ENCODE measurements at places on chromosomes 5 and 9.

- no peak for DNase-seq
Observed at GRCh38 chr5:95631255-95631958, 11.5 kb downstream of the GPR150 start.

- DNase-seq: peak; percentile 46
Observed at GRCh38 chr9:87498811-87499360, 1.2 kb downstream of the DAPK1 start.

- no peak for DNase-seq
Observed at GRCh38 chr5:43664501-43665040, 61.6 kb downstream of the NNT start.

- no peak for DNase-seq
Observed at GRCh38 chr5:17766031-17766430, 131.8 kb downstream of the TAF11L14 start.

DNA sequence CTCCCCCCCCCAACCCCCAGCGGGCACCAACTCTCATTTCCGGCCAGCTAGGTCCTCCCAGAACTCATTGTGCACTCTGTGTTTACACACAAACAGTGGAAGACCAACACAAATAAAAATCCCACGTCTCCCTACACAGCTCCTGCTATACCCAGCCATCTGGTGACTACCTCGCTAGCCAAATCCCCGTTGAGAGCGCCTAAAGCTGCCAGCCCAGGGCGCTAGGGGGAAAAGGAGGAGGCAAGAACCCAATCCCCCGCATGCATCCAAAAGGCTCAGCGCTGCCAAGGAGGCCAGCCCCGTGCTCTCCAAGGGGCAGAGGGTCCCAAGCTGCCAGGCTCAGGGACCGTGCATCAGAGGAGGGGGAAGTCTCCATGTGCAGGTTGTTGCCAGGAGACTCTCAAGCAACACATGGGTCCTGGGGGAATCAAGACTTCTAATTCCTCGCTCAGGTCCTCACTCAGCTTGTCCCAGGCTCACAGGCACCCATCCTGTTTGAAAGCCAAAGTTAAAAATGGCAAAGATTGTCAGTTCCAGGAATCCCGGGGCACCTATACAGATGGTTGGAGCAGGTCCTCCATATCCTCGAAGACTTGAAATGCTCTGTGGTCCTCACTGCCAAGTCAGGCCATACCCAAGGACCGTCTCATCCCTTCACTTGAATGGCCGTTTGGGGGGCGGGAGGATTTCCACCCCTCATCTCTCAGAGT is 2.7 kb downstream of the ASTN2 start:
- peak; percentile 68 for DNase-seq

DNA sequence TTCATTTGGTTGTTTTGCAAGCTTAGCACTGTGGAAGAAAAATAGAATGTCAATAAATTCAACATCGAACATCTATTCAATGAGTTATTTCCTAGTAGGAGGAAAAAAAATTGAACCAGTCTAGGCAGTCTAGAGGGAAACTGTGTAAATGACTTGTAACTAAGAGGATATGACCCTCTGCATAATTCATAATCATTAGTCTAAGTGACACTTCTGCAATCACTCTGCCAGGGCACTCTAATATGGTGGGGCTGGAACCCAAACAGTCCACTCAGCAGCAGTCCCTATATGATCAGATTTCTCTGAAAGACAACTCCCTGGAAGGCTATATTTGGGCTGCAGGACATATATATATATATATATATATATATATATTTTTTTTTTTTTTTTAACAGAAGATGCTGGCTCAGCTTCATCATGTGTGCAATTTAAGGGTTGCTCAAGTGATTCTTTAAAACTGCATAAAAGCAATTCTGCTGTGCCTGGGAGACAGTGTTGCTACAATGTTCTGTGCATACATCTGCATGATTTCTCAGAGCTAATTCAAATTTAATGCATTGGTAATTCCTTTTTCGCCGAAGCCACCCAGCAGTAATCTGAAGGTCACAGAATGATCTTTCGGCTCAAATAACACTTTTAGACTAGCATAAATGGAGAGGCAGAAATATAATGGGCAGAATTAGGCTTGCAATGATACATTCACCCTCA is 482.1 kb upstream of the ZNF608 start:
- DNase-seq: no peak

DNA sequence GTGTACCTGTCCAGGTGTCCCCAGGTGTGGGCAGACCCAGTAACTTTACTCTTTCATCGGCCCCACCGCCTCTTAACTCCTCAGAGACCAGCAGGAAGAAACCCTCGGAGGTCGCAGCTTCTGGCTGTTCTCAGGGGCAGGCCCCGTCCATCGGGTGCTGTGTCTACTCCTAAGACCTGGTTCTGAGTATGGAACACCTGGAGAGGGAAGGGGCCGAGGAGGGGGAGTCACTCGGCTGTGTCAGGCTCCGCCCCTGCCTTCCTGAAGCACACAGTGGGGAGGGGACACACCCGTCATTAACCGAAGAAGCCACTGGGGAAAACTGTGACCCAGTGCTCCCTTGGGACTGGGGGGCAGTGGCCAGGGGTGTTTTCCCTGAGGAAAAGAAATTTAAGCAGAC is 22.3 kb downstream of the NTNG2 start:
- DNase-seq: no peak

- no peak for DNase-seq
Observed at GRCh38 chr9:15278091-15278687, 28.8 kb downstream of the TTC39B start.

DNA sequence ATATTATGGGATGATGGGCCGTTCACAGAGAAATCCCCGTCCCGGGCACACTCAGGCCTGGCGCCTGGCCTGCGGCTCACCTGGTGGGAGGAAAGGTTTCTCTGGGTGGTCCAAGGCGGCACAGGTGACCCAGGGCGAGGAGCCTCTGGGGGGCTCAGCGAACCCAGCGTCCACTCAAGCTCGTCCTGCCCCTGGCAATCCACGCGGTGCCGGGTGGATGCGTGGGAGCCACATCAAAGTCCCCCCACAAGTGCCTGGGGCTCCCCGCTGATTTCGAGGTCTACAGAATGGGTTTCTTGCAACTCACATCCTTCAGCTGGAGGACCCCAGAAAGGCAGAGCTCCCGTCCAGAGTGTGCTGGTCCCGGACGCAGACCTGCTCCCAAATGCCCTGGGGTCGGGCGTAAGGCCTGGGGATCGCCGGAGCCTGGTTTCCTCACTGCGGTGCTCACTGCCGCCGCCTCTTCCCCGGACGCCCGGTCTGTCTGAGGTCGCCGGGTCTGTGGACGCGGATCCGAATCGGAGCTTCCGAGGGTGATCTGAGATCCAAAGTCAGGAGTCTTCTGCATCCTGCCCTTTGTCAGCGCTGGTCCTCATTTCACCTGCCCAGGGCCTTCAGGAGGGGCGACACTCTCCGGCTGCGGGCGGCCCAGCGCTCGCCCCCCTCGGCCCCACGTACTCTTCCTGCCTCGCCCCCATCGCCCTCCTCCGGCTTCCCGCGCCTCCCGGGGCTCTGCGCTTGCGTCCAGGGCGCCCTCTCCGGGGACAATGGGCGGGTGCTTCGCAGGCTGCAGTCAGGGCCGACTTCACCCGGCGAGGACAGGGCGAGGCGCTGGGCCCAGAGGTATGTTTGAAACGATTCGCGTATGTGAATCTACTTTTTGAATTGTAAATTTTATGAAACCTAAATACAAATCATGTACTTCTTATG is 20.0 kb upstream of the RUFY1 start:
- DNase-seq: no peak

DNA sequence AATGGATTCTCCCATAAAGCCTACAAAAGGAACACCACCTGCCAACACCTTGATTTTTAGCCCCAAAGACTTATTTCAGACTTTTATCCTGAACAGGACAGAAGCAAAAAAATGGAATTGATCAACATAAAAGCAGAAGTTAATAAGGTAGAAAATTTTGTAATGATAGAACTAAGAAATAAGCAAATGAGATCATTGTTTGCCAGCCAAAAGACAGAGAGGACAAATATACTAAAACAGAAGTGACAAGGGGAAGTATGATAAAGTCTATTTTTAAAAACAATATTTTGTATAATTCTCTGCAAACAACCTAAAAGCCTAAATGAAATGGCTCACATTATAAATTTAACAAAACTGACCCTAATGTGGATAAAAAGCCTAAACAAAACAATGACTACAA is 110.5 kb upstream of the PRSS3 start:
- no peak for DNase-seq

DNA sequence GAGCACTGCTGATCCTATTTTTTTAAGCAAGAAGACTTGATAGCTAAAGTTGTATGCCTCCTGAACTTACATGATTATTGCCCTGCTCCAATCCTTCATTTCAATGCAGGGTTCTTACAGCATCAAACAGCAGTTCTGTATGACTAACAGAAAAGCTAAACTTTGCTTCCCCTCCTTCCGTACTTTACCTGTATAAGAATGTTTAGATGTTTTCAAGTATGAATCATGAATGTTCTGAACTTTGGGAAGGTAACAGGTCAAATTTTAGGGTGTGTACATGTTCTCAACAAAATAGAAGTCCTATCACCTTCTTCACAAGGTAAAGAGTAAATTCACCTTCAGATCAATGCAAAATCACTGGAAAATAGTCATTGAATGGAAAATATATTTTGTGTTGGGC is 972.6 kb upstream of the SEMA6A start:
- DNase-seq: no peak

- no peak for DNase-seq
Observed at GRCh38 chr5:92976156-92976555, 604.9 kb downstream of the NR2F1-AS1 start.

GRCh38 chr9:18045326-18045725 is 428.6 kb upstream of the ADAMTSL1 start:
- DNase-seq: no peak

DNA sequence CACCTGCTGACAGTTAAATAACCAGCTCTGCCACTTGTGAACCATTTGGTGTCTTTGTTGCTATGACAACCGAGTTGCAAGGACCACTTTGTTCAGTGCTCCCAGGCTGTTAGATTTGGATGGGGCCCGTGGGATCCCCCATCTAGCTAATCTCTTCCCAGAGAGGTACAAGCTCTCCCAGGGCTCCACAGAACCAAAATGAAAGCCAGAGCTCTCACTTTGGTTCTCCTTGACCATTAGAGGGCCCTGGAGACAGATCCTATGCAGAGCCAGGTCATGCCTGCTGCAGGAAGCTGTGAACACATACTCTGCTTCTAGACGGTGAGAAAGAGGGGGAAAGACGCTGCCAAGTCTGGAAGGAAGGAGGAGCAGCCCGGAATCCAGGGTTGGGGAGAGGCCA is 224.6 kb downstream of the GABBR2 start:
- no peak for DNase-seq

DNA sequence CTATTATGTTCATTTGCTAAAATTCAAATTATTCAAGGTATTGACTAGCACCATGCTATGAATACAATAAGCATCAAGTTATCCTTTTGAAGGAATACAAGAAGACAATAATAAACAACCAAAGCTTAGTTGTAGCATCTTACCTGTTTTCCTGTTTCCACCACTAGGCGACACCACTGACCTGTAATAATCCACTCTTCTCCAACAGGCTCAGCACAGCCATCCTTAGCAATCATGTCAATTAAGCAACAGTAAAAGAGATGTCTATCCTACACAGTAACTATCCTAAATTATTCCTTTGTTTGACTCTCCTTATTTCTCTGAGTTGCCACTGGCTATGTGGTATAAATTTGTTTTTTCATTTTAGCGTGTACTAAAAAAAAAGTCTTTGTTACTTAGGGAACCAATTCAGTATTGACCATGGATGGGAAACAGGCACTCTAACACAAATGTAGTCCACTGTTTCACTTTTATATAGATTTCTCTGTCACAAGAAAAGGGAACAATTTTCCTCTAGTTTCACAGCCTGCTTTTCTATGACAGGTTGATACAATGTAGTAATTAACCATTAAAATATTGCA is 46.2 kb downstream of the PCA3 start:
- DNase-seq: peak; percentile 64
